ENCODE measurements at places on chromosomes 1 and 21.

GRCh38 chr1:213887842-213888241 lies 99.9 kb upstream of the PROX1 start:
- no peak for DNase-seq

- DNase-seq, result no peak
Observed at GRCh38 chr1:161505686-161506085, 429 bp downstream of the FCGR2A start.

DNA sequence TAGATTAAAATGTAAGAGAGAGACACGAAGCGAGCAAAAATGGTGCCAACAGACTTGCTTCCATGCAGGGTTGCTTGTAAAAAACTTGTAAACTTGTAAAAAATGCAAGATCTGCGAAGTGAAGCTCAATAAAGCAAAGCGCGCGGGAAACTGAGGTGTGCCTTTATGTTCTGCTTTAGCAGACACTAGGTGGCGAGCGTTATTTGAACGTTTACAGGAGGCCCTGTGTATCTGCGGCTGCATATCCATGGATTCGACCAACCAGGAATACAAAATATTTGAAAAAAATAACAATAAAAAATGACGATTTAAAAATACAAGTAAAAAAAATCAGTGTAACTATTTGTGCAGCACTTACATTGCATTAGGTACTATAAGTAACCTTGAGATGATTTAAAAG lies 1.5 kb downstream of the UBE2G2 start:
- no peak for DNase-seq

GRCh38 chr21:36917471-36918158 lies 48.9 kb downstream of the HLCS start:
- no peak for DNase-seq

Data from KG1 (cell line).